ENCODE measurements at places on chromosomes 1 and 21.

DNA sequence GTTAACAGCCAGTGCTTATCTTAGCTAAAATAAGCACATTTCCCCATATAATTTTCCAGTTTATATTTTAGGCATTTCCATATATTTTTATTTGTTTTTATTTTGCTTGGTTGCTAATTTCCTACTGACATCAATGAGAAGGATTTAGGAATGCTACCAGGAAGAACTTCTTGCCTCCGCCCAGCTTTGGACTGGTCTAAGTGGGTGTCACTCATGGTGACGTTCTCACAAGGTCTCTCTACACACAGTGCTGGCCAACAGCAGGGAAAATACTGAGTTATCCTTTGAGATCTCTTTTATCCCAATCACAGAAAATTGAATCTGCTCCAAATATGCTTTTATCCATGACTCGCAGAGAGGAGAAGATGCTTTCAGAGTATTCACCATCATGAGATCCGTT, 13.2 kb downstream of the MX1 start:
- H3K4me1 ChIP-seq, result no peaks in the 10 kb centered on the region
- no peaks in the 10 kb centered on the region for H3K27me3 ChIP-seq
- H3K4me3 ChIP-seq, result no peak overlapping the region
- H3K36me3 ChIP-seq, result peaks cover 95% of the 10 kb centered on the region
- DNase-seq, result no peak

DNA sequence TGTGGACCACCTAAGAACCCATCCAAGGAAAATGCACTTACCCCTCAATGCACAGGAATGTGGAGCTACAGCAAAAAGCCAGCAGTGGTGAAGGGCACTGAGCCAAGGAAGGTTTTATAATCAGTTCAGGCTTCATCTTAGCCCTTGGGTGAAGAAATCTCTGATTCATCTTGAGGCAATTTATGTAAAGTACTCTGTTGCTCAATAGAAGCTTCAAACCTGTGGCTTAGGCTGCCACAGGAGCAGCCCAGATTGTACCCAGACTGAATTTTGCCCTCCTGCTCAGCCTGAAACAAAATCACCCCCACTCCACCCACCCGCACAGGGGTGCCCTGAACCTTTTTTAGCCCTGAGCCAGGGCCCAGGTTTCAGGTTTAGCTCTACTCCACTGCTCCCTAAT, at the start of gene S100A12:
S100A12 (minus strand) TSS at position 111 of the 400 bp plus-strand sequence. CDS start 1,029 bp downstream, outside the sequence.
- no peak for DNase-seq
- no peak within 1 kb of the TSS for H3K4me3 ChIP-seq
- no peaks in the 10 kb centered on the region for H3K4me1 ChIP-seq
- H3K27me3 ChIP-seq, result no peaks in the 10 kb centered on the region

- DNase-seq, result no peak
- no peak overlapping the region for H3K27ac ChIP-seq
- no peaks in the 10 kb centered on the region for H3K36me3 ChIP-seq
- no peaks in the 10 kb centered on the region for H3K4me1 ChIP-seq
- H3K4me3 ChIP-seq, result no peak overlapping the region
- H3K27me3 ChIP-seq, result no peaks in the 10 kb centered on the region
These were observed 179.2 kb downstream of the PATJ start for GRCh38 chr1:61921435-61921834.

DNA sequence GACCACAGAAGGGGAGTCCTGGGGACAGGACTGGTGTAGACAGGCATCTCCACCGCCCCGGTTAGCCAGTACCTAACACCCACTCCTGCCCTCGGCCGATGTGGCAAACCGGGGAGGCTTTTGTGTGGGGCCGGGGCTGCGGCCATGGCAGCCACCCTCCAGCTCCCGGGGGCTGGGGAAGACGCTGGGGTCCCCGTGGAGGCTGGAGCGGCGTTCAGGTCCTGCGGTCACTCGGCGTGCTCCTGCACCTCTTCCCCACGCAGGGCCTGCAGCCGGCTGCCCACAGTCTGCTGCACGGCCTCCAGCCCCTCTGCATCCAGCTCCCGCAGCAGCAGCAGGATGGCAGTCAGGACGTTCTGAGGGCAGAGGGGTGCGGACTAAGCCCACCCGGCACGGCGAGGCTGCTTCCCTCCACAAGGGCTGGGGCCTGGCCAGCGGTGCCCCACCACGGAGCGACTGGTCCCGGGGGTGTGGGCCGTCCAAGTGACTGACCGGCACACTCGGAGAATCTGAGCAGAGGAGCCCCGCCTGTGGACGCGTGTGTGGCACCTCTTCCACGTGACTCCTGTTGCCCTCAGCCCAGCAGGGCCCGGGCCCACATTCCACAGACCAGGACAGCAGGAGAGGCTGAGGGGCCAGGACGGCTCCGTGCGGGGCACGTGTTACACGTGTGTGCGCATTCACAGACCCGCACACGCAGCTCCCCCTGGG, 9.1 kb downstream of the CFAP410 start:
- H3K4me3 ChIP-seq, result no peak overlapping the region
- DNase-seq, result no peak
- H3K4me1 ChIP-seq, result no peaks in the 10 kb centered on the region
- no peaks in the 10 kb centered on the region for H3K27me3 ChIP-seq
- H3K27ac ChIP-seq, result no peak overlapping the region

DNA sequence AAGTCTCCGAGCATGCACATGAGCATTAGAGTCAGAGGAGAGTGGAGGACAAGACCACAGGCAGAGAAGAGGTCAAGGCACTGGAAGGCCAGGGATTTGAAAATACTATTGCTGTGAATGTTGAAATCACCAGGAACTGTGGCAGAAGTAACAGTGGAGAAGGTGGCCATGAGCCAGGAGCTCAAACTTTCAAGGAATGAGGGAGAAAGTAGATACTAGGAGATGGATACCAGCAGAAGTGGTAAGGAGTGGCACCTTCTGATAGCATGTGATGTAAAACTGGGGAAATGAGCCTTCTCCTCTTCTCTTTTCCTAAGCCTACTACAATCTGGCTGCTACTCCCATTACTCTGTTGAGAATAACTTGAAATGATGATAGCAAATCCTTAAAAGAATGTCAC, 1.8 kb upstream of the CR1 start:
- peaks cover 28% of the 10 kb centered on the region for H3K27me3 ChIP-seq
- no peak overlapping the region for H3K27ac ChIP-seq
- H3K4me3 ChIP-seq, result no peak overlapping the region
- no peak for DNase-seq
- no peaks in the 10 kb centered on the region for H3K36me3 ChIP-seq

DNA sequence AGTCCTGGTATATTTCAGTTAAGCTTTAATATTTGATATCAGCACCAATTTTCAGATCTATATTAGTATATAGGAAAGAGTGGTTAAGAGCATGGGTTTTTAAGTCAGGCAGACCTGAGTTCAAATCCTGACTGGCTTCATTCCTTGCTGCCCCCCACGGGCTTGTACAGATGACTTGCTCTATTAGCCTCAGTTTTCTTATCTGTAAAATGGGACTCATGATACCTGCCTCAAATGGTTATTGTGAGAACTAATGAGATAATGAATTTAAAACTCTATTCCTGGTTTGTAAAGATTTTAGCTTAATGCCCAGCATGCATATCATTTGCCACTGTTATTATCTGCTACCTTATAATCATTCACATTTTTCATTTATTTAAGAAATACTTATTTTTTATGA, 264.5 kb downstream of the RPS6KC1 start:
- H3K27me3 ChIP-seq, result no peaks in the 10 kb centered on the region
- H3K27ac ChIP-seq, result no peak overlapping the region
- H3K4me3 ChIP-seq, result no peak overlapping the region
- no peaks in the 10 kb centered on the region for H3K4me1 ChIP-seq

DNA sequence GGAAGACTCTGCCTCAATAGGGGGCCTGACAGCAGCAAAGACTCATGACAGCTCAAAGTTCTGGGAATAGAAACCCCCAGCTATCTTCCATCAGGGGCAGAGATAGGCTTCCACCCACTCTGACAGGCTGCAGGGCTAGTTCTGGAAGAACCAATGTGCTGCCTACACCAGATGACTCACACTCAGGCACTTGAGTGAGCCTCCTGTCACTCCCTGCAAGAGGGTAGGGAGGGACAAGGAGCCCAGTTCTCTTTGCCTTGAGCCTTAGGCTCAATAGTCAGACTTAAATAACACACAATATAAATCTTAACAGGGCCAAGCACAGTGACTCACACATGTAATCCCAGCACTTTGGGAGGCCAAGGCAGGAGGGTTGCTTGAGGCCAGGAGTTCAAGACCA, 386.4 kb downstream of the HHAT start:
- no peak for DNase-seq
- H3K27me3 ChIP-seq, result no peaks in the 10 kb centered on the region
- no peaks in the 10 kb centered on the region for H3K4me1 ChIP-seq
- H3K4me3 ChIP-seq, result no peak overlapping the region
- no peaks in the 10 kb centered on the region for H3K36me3 ChIP-seq

GRCh38 chr1:27539901-27540861, 50.2 kb upstream of the WASF2 start:
- H3K4me3 ChIP-seq, result no peak overlapping the region
- H3K27me3 ChIP-seq, result no peaks in the 10 kb centered on the region
- no peak for DNase-seq
- H3K36me3 ChIP-seq, result no peaks in the 10 kb centered on the region
- peaks cover 42% of the 10 kb centered on the region for H3K4me1 ChIP-seq
- H3K27ac ChIP-seq, result no peak overlapping the region

GRCh38 chr1:109383854-109384253, 13.9 kb downstream of the SORT1 start:
- no peak overlapping the region for H3K4me3 ChIP-seq
- H3K27me3 ChIP-seq, result no peaks in the 10 kb centered on the region
- H3K4me1 ChIP-seq, result peaks cover 54% of the 10 kb centered on the region
- H3K27ac ChIP-seq, result peak overlapping the region; percentile 48

GRCh38 chr1:169586067-169586394, 250 bp downstream of the F5 start:
- no peaks in the 10 kb centered on the region for H3K36me3 ChIP-seq
- H3K4me3 ChIP-seq, result no peak overlapping the region
- DNase-seq, result no peak
- no peaks in the 10 kb centered on the region for H3K27me3 ChIP-seq
- H3K4me1 ChIP-seq, result peaks cover 4% of the 10 kb centered on the region

DNA sequence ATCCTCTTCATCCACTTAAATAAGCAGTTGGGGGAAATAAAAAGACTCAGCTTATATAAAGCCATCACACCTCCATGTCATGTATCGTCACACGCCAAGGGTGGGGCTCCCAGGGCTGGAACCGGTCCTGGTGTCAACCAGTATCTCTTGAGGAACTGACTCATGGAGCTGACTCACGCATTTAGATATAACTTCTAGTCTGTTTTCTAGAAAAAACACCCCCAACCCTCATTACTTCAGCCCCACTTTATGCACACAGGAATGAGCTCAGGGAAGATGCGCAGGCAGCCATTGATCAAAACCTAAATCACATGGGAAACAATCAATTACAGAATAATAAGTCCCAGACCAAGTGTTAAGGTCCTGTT, 6.9 kb upstream of the IL22RA1 start:
- H3K27ac ChIP-seq, result no peak overlapping the region
- peaks cover 10% of the 10 kb centered on the region for H3K4me1 ChIP-seq
- no peaks in the 10 kb centered on the region for H3K36me3 ChIP-seq
- peaks cover 6% of the 10 kb centered on the region for H3K27me3 ChIP-seq
- no peak for DNase-seq

GRCh38 chr1:9322661-9323244, 30.1 kb downstream of the SPSB1 start:
- H3K27me3 ChIP-seq, result no peaks in the 10 kb centered on the region
- H3K4me1 ChIP-seq, result peaks cover 31% of the 10 kb centered on the region
- H3K27ac ChIP-seq, result no peak overlapping the region
- no peak for DNase-seq
- H3K4me3 ChIP-seq, result no peak overlapping the region
- H3K36me3 ChIP-seq, result no peaks in the 10 kb centered on the region

GRCh38 chr1:6603238-6603914, 707 bp upstream of the KLHL21 start:
- H3K4me3 ChIP-seq, result peak overlapping the region; percentile 81
- H3K27ac ChIP-seq, result peak overlapping the region; percentile 99
- peak; percentile 81 for DNase-seq
- peaks cover 36% of the 10 kb centered on the region for H3K4me1 ChIP-seq
- H3K36me3 ChIP-seq, result peaks cover 5% of the 10 kb centered on the region

GRCh38 chr21:16535102-16535422, 805.3 kb downstream of the USP25 start:
- peak; percentile 69 for DNase-seq
- H3K27me3 ChIP-seq, result no peaks in the 10 kb centered on the region
- H3K4me3 ChIP-seq, result peak overlapping the region; percentile 45
- peak overlapping the region; percentile 77 for H3K27ac ChIP-seq
- no peaks in the 10 kb centered on the region for H3K36me3 ChIP-seq
- no peaks in the 10 kb centered on the region for H3K4me1 ChIP-seq

DNA sequence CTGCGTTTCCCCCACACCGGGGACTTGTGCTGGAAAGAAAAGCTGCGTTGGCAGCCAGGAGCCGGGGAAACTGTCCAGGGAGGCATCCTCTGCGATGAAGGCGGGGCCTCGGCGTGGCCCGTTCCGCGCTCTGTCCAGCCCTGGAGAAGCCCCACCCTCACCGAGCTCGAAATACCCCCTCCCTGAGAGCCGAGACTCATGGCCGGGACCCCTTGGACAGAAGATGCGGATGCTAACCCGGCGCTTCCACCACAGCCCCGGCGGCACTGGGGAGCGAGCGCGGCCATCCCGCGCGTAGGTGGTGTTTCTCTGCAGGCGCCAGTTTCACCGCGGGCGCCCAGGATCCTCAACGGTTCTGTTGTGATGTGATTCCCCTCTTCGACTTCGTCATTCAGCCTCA, 31.6 kb downstream of the PDE9A start:
- H3K27me3 ChIP-seq, result no peaks in the 10 kb centered on the region
- H3K27ac ChIP-seq, result no peak overlapping the region
- no peaks in the 10 kb centered on the region for H3K4me1 ChIP-seq
- H3K4me3 ChIP-seq, result no peak overlapping the region

DNA sequence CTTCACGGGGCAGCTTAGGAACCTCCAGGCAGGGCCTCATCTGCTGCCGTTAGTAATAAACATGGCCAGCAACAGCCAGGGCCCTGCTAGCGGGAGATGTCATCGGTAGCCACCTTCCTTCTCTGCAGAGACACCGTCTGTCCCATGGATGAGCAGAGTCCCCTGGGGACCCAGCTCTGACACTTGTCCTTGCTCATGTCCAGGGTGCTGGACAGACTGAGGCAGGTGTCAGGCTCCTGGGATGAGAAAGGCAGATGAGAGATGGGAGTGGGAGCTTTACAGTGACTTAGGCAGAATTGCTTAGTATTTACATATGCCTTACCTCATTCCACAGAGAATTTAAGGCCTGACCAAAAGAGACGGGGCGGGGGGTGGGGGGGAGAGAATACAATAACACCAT, 25.0 kb downstream of the CAPN2 start:
- peak overlapping the region; percentile 84 for H3K27ac ChIP-seq
- no peak overlapping the region for H3K4me3 ChIP-seq
- H3K27me3 ChIP-seq, result no peaks in the 10 kb centered on the region
- peaks cover 56% of the 10 kb centered on the region for H3K4me1 ChIP-seq
- peaks cover 10% of the 10 kb centered on the region for H3K36me3 ChIP-seq

GRCh38 chr1:209202830-209203532, 380.5 kb upstream of the CAMK1G start:
- no peak overlapping the region for H3K4me3 ChIP-seq
- no peak for DNase-seq
- no peaks in the 10 kb centered on the region for H3K27me3 ChIP-seq
- H3K27ac ChIP-seq, result no peak overlapping the region

DNA sequence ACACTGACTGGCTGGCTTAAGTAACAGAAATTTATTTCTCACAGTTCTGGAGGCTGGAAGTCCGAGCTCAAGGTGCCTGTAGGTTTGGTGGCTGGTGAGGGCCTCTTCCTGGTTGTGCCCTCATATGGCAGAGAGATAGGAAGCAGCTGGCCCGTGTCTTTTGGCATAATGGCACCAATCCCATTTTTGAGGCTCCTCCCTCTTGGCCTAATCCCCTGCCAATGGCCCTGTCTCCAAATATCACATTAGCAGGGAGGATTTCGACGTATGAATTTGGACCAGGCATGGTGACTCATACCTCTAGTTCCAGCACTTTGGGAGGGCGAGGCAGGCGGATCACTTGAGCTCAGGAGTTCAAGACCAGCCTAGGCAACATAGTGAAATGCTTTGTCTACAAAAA, 37.4 kb downstream of the AGPAT3 start:
- peaks cover 8% of the 10 kb centered on the region for H3K36me3 ChIP-seq
- DNase-seq, result peak; percentile 51
- no peak overlapping the region for H3K4me3 ChIP-seq
- H3K27me3 ChIP-seq, result no peaks in the 10 kb centered on the region

Data from upper lobe of right lung (tissue), 1 donor.